NCI-H1417 treated with DMSO at 0.1 percent for 48 hours (cell line): ENCODE measurements at places on chromosomes 5 and 9.

GRCh38 chr5:84535281-84535680, 150.6 kb upstream of the EDIL3 start:
- DNase-seq: no peak

GRCh38 chr5:83364312-83365299, 106.9 kb upstream of the VCAN start:
- DNase-seq: no peak

DNA sequence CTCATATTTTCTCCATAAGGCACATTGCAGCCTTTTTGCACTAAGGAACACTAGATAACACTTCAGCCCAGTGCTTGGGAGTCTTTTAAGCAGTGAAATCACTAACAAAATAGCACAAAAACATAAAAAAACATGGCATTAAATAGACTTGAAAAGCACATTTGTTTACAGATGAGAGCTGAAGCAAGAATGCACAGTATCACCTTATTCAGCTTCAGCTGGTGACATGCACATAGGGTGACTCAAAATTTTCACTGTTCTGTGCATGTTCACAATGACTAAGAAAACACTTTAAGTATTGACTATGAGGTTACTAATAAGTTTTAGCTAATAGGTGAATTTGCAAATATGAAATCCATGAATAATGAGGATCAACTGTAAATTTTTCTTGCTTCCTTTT, 293.9 kb upstream of the TARS1 start:
- no peak for DNase-seq

DNA sequence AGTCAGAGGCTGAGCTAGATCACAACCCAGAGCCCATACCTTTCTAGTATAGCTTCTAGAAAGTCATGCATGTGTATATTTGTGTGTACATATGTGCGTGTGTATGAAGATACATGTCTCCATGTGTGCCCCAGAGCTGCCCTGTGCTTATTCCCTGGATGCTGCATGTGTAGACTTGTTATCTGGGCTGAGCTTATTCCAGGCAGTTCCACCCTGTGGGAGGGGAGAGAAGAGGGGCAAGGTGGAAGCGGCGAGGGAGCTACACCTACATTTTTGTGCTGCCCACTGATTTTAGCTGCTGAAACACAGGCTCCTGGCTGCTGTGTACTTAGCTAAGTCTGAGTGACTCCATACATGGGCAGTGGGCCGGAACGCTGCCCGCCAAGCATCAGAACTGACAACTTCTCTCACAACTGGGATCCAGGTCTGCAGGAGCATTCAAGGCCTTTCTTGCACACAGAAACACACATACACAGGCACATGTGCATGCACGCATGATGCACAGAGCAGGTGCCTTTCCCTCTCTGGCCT, 38.0 kb upstream of the XPA start:
- no peak for DNase-seq
